ENCODE measurements at places on chromosomes 12 and 14.
A peak's percentile ranks its signal among the peaks of the same experiment; 100 is the strongest.

- DNase-seq: no peak
Observed at GRCh38 chr12:122856999-122857671, 21.9 kb downstream of the HIP1R start.

DNA sequence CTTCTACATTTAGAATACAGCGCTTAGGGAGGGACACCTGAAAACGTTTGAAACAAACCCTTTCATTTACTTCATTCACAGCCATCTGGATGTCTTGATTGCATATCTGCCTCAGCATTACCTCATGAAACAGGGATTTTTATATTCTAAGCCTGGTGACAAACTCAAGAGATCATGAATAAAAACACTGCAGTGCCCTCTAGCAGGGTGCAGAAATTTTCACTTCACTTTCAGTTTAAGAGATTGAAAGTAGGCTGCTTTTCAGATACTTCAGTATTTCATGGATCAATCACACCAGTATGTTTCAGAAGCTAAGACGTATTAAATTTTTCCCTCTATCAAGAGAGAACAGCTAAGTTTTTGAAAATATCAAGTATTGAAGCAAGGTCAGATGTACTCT, 467.8 kb downstream of the MDGA2 start:
- no peak for DNase-seq

DNA sequence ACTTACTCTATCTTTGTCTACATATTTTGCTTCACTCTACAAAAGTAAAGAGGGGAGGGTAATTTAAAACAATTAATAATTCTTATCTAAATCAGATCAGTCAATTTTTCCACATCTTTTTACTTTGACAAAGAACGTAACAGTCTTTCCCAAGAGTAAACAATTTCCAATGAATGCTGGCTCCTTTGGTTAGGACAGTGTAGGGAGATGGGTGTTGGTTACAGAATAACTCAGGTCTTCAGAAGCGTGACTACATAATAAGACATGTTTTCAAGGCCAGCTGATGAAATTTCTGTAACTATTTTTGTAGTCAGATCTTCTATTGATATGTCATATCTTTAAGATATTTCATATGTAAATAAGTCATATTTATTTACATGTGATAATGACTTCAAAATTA, 183.0 kb upstream of the CAND1 start:
- DNase-seq: no peak

DNA sequence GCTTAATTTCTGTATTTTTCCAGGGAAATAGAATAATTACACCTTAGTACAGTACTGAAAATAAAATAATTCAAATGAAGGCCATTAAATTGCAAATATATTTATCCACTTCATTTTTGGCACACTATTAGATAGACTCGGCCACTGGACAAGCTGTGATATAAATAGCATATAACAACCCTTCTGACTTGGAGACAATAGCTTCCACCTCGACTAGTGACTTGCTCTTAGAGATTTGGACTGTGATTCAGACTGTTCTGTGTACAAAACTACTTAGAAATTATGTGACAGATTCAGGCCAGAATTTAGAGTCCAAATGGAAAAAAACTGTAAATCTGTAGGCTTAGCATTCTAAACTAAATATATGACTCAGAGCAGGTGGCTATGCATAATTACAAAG, 949.9 kb downstream of the LRFN5 start:
- peak; percentile 21 for DNase-seq

GRCh38 chr14:100058777-100059437, 6.3 kb upstream of the EVL start:
- DNase-seq: no peak

- no peak for DNase-seq
Observed at GRCh38 chr12:958588-959123, 9.2 kb upstream of the RAD52 start.

- no peak for DNase-seq
Observed at GRCh38 chr12:93802698-93803423, 125.7 kb downstream of the CRADD start.

DNA sequence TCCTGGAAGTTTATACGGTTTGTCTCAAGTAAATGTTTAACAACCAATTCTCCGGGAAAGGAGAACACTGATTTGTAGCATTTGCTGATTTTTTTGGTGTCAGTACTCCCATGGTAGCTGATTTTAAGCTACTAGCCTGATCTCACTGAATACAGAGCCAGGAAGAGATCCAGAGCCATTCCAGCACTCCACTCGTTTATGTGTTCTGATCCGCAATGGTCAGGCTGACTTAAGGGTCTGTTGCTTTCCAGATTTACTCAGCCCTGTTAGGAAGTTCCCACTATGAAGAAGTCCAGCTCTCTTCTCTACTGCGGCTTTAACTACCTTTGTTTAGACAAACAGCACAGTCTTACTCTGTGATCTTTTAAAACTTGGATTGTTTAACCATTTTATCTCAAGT, 38.0 kb upstream of the NID2 start:
- no peak for DNase-seq

DNA sequence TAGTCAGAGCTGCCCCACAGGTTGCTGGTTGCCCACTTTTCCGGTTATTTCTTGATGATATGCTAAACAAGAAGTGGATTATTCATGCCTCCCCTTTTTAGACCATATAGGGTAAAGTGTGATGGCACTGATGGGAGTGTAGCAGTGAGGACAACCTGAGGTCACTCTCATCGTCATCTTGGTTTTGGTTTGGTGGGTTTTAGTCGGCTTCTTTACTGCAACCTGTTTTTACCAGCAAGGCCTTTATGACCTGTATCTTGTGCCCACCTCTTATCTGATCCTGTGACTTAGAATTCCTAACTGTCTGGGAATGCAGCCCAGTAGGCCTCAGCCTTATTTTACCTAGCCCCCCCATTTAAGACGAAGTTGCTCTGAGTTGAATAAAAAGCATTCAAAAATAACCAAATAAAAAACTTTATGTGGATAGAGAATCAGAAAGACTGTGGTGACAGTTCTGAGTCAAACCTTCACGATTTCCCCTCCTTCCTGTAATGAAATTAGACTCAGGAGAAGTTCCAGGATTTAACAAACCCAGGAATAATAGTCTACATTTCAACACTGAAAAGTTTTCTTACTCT, 144.2 kb downstream of the PAWR start:
- no peak for DNase-seq

DNA sequence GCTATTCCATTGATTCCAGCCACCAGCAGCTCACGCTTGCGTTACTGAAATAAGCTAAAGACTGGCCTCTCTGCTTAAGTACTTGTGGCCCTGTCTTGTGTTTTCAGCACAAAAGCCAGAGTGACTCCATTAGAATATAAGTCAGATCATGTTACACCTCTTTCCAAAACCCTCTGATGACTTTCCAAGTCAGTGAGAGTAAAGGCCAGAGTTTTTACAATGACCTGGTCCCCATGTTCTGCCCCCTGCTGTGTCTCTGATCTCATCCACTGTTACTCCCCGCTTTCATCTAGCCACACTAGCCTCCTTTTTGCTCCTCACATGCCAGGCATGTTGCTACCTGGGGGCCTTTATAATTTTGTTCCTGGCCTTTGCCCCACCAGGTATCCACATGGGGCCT, 6.9 kb upstream of the CKAP4 start:
- DNase-seq: no peak

- peak; percentile 46 for DNase-seq
Observed at GRCh38 chr14:77151918-77152588, 10.5 kb upstream of the ZDHHC22 start.

DNA sequence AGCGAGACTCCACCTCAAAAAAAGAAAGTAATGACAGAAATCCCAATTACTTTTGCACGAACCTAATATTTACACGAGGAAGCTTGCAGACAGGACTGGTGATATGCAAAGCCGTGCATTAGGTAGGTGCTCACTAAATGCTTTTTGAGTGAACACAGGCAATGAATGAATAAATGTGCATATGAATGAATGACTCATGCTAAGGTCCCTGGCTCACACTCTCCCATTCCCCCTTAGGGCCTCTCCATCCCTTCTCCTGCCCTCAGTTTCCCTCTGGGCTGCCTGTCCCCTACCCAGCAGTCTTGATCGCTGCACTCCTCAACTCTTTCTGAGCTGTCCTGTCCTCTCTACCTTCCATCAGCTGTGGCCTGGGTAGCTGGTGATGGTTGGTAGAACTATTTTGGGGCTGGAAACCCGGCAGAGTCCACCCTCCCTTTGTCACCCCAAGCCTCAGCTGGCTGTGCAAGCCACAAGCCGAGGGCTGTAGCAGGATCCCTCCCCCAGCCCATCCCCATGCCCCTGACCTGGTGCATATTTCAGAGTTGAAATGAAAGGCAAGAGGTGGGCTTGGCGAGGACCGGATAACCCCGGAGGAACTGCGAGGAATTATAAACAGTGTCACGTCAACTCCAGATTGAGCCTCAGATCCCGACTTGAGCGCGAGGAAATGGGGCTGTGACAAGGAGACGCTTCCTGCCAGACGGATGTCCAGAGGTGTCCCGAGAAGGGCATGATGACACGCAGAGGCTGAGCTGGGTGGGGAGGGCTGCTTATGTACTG, 191.7 kb upstream of the GSC start:
- DNase-seq: no peak

- no peak for DNase-seq
Observed at GRCh38 chr12:115619889-115620288, 657.6 kb downstream of the MED13L start.

DNA sequence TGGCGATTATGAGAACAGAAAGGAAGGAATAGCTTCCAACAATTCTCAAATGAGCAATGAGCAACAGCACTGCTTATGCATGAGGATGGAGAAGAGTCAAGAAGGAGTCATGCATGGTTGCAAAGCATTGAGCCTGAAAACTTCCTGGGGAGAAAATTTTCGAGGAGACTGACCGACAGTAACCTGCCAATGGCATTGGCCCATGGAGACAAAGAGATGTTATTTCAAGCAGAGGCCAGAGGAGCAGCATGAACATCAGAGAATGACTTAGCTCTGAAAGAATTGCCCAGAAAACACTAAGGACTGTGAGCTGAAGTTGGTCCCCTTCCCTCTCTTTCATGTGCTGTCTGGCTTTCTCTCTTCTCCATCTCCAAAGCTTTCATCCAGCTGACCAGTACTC, 343.4 kb downstream of the ADAMTS20 start:
- no peak for DNase-seq

GRCh38 chr12:71719647-71720370, 33.9 kb downstream of the TMEM19 start:
- no peak for DNase-seq

- DNase-seq: no peak
Observed at GRCh38 chr12:53972152-53972702, 699 bp upstream of the HOXC11 start.

DNA sequence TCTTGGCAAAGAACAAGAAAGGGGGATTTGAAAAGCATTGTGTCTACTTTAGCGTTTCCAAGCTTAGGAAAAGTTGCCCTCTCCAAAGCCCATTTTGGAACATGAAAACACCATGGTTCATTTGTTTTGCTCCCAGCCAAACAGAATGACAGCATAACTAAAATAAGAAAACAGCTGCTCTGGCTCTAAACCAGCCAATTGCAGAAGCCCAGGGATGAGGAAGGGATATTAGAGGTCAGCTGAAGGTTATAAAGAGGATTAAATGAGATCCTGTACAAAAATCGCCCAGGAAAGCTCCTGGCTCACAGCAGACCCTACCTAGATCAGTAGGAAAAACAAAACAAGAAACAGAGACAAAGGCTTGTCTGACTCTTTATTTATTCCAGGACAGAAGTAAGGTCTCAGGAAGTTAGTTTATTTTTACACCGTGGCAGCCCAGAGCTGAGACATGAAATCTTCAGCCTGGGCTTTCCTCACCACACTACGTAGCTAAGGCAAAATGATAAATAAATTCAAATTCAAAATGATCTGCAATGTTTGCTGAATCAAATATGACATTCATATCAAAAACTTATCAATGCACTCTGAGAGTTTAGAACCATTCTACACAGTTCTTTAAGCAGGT, 25.9 kb downstream of the SPX start:
- DNase-seq: no peak

DNA sequence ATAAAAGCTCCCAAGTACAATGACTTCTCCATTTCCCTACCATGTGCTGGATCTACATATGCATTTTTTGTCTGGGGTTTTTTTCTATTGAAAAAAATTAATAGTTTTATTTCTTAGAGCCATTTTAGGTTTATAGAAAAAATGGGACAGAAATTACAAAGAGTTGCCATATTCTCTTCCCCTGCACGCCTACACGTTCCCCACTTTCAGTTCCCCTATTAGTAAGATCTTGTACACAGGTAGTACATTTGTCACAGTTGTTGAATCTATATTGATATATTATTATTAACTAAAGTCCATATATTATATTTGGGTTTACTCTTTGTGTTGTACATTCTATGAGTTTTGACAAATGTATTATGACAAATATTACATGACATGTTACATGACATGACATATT, 35.7 kb downstream of the SIX6 start:
- DNase-seq: no peak
